ENCODE measurements at places on chromosomes 13 and 19.

- no peak for DNase-seq
Observed at GRCh38 chr13:50125304-50125553, 110.0 kb downstream of the KCNRG start.

- no peak for DNase-seq
Observed at GRCh38 chr19:2270157-2270422, 11.9 kb downstream of the PEAK3 start.

DNA sequence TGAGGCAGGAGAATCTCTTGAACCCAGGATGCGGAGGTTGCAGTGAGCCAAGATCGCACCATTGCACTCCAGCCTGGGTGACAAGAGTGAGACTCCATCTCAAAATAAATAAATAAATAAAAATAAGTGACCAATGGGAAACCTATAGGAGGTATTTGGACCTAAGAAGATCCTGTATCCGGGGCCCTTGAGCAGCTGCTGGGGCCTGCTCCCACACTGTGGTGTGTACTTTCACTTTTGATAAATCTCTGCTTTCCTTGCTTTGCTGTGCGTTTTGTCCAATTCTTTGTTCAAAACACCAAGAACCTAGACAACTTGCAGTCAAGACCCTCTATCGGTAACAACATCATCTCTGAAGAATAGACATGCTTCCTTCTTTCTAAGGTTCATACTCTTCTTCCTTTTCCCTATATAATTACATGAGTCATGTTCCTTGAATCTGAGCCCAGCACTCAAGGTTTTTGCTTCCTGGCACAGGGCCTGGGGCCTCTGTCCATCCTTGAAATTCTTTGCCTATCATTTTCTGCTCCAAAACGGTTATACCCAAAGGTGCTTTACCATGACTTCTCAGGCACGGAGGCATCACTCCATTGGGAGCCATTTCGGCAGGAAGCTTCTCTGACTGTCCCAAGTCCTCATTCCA, 14.2 kb upstream of the PNMA8C start:
- DNase-seq: peak; percentile 60

DNA sequence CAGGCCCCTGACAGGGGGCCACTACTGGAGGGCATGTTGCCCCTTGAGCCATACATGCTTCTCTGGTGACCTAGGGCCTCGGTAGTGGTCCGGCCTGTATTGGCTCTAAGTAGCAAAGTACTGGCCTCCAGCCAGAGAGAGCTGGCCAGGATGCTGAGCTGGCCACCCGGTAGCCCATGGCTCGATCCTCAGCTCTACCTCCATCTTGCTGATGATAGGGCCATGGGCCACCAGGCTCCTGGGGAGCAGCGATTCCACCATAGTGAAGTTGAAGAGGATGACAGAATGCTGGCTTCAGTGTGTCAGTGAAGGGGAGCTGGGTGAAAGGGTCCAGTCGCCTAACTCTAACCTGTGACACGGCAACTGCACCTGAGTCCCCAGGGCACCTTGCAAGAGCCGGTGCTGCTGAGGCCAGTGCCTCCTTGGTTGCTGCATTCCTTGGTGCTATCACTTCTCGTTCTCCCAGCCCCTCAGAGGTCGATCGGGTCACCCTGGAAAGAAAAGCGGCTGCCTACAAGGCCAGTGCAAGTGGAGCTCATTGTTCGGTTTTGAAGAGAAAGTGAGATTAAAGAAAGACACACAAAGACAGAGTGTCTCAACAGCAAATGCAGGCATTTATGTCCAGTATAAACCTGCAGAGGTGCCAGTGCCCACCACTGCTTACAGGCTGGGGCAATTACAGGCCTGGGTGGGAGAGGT, 5.0 kb downstream of the FPR3 start:
- DNase-seq: no peak

DNA sequence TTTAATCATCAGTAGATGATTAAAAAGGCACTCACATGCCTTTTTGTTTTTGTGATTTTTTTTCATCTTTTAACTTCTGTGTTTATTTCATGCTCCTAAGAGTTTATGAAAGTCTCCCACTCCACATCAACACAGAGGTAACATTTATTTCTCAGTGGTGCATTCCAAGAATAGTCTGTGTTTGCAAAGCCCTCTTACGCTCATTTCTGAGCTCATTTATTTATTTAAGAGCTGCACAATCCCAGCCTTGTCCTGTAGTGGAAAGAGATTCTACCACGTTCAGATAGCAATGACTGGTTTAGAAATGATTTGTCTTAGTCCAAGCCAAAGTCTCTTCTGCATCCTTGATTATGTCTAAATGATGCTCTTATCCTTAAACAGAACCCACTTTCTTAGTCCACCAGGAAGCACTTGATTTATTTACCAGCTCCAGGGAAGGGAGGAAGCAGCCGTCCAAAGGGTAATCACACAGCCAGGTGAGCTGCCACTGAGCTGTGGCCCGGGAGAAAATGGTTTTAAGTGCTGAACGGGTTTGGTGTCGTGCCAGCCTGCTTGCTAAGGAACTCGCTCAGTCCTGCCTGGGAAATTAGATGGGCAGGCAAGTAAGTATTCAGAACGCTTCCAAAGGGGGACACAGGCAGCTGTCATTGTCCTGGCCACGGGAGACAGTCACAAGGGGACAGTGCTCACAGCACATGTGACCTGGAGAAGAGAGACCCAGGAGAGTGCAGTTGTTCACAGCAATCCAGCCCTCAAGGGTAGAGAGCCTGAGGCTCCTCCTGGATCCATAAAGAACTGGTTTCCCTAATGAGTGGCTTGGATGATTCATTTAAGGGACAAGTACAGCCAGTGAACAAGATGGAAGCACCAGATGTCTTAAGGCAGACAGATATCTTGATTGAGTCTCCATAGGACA, 131.8 kb upstream of the WASF3 start:
- DNase-seq: peak; percentile 71

GRCh38 chr13:50684366-50684765, 159.1 kb downstream of the DLEU7 start:
- DNase-seq: no peak

DNA sequence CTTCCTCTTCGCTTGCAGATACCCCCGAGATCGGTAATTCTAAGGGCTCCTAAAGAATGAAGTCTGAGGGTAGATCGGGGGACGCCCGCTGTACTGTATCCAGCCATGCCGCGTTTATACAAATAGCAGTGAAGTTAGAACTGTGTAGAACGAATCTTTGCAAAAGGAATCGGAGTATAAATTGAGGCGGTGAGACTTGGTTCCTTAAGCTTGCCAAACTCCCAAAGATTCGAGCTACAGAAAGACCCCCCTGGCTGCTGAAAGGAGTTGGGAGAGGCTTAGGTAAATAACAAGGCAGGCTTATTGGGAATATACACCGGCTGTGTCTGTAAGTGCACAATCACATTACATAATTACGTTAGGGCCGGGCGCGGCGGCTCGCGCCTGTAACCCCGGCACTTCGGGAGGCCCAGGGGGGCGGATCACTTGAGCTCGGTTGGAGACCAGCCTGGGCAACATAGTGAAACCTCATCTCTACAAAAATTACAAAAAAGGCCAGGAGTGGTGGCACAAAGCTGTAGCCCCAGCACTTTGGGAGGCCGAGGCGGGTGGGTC, 12.2 kb downstream of the TMEM160 start:
- no peak for DNase-seq

- no peak for DNase-seq
Observed at GRCh38 chr13:83216479-83217245, 665.6 kb downstream of the SLITRK1 start.

DNA sequence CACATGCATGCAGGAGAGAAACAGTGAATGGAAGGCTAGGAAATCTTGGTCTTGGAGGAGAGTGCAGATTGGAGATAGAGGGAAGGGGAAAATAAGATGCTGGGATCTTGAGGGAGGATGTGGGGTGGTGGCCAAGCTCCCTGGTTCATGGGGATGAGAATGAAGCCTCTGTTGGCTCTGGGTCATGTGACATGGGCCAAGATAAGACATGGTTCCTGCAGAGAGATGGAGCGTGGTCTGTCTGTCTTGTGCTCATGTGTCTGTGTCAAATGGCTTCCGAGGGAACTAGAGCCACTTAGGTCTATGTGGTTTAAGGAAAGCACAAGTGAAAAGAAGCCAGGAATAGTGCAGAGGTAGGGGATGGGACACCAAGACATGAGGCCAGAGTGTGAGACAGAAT, 30.8 kb upstream of the FFAR2 start:
- DNase-seq: no peak

GRCh38 chr19:38714354-38714778, 29.9 kb downstream of the CAPN12 start:
- DNase-seq: no peak

DNA sequence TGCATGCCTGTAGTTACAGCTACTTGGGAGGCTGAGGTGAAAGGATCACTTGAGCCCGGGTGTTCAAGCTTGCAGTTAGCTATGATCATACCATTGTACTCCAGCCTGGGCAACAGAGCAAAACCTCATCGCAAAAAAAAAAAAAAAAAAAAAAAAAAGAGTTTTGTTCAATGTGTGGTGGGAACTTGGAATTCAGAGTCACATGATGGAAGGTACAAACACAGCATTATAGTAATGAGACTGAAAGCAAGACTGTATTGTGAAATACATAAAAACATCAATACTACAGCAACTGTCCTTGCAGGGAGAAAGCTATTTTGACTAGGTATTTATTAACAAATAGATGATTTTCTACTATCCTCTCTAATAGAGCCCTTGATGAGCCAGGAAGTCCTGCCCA, 393.2 kb downstream of the DLEU7 start:
- DNase-seq: no peak

DNA sequence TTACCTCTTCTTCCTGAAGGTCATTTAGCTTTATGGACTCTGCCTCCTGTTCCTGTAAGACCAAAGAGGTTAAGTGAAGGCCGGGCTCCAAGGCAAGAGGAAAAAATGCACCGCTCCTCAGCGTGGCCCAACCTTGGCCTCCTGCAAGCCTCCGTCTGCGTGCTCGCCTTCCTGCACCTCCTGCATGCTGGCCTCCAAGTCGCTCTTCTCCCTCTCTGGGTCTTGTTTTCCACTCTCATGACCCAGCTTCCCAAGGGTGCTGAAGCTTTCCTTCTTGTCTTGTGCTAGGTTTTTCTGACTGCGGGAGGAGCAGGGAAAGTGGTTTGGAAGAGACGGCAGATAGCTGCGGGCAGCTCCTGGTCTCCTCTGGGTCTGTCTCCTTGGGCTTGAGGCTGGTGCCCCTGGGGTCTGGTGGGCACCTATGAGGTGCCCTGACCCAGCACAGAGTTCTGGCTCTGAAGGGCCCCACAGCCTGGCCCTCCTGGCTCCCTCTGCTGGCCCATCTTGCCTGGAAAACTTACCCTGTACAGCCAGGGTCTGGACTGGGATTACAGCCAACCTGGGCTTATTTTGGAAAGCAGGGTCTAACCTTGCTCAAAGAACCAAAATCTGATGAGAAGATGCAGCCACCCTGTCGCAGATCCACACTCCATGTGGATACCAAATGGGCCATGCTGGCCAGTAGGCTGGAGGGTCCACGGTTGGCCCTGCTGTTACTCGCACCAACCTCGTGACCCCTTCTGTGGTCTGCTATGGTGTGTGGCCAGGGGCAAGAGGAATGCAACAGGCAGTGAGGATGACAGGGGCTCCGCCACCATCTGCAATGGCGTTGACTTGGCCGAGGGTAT, 5.2 kb downstream of the C13orf46 start:
- DNase-seq: no peak

DNA sequence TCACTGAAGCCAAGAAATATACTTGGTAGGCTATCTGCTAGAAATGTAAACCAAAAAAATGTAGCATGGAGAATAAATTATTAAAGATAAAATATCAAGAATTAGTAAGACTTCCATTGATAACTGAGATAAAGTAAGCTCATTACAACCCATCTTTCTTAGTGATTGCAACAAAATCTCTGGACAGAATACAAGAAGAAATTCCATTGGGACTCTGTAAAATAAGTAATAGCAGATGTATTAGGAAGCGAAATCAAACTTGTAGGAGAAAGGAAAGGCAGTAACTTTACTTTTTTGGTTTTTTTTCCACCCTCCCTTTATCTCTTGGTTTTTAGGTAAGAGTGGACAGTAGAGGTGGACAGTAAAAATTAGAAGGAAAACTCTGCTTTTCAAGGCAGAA, 605.7 kb downstream of the DACH1 start:
- DNase-seq: no peak

GRCh38 chr13:19927117-19927748, 31.3 kb upstream of the ZMYM2 start:
- DNase-seq: no peak

GRCh38 chr13:92414851-92415250, 811.8 kb upstream of the GPC6 start:
- DNase-seq: no peak

Data from islet precursor cell (in vitro differentiated cells).